NCI-H2171 treated with DMSO at 0.1 percent for 48 hours (cell line): ENCODE measurements at places on chromosomes 4 and X.

DNA sequence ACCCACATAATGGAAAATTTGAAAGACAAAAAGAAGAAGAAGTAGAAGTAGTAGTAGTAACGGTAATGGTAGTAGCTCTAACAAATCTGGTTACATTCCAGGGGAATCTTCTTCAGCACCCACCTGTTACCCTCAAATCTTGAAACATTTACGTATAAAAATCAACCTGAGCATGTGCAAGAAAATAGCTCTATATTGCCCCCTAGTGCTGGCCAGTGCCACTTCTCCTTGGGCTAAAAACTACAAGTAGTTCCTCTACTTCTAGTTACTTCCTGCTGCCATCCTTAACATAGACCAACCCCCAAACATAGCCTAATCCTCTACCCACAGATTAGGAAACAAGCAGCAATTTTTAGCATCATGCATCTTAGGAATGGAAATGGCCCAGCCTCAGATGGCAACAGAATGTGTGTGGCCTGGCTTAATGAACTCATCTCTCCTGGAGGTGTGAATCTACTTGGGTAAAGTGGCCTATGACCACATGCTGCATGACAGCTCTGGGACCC, 3.1 kb downstream of the PDGFC start:
- peak; percentile 59 for DNase-seq

GRCh38 chr4:15153662-15154061, 151.4 kb downstream of the CPEB2 start:
- DNase-seq: no peak

DNA sequence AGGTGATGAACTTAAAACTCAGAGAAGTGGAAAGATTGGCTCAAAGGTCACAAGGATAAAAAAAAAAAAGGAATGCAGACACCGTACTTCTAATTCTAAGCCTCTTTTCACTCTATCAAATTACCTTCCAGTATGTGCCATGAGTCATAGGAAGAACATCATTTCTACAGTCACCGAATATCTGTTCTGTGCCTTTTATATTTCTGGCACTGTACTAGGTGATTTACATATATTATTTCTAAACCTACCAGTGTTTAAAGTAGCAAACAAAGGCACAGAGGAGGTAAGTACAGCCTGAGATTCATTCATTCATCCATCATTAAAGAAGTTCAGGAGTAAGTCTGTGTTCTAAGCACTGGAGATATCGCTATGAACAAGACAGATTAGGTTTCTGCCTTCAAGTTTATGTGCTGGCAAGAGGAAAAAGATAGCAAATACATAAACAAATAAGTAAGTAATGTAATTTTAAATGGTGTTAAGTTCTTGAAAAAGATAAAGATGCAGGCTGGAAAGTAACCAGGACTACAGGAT, 65.3 kb downstream of the PALLD start:
- DNase-seq: peak; percentile 72

- no peak for DNase-seq
Observed at GRCh38 chrX:130280901-130281300, 12.2 kb upstream of the ZNF280C start.

- DNase-seq: no peak
Observed at GRCh38 chrX:69207216-69207615, 42.0 kb upstream of the PJA1 start.

DNA sequence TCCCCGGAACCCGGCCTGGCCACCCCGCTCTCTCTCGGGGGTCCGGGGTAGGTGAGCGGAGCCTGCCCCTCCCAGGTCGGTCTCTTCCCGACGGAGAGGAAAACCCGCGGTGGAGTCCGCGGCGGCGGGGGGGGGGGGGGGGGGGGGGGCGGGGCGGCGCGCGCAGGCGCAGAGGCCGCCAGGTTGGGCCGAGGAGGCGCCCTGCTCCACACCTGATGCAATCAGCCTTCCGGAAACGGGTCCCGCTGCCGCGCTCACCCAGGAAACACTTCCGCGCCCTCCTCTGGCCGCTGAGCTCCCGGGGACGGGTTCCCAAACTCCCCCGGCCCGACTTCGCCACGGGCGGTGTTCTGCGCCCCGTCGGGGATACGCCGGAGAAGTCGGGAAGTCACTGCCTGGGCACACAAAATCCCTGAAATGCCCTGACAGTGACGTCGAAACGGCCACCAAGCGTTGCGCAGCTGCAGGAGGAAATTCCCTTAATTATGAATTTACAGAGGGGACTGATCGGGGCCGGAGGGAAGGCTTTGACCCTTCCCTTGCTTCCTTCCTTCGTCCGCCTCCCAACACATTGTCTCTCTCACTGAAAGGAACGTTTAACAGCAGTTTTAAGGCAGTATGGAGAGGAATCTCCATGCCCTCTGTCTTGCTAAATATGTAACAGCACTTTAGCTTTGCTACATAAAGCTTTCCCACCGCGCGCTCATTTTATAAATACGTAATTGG, 2.1 kb upstream of the APBB2 start:
- DNase-seq: peak; percentile 84

GRCh38 chr4:40490481-40490880, 139.2 kb downstream of the RBM47 start:
- DNase-seq: no peak

DNA sequence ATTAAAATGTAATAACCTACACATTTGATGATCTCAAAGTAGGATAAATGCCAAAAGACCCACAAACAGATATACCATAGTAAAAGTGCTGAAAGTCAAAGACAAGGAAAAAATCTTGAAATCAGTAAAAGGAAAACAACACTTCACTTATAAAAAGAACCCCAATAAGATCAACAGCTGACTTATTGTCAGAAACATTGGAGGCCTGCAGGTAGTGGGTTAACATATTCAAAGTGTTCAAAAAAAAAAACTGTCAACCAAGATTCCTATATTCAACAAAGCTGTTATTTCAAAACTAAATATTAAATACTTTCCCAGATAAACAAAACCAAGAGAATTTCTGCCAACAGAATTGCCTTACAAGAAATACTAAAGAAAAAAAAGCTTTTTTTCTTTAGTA, 347.1 kb downstream of the GUCY2F start:
- DNase-seq: no peak
